GM23248 (cell line): ENCODE measurements at places on chromosomes 7 and 10. TPM values are rescaled to one million over a fixed set of nuclear protein-coding genes. Genes with fewer than 3 reads are reported as not detected.

GRCh38 chr10:70274643-70275042, 9.2 kb downstream of the NPFFR1 start:
- DNase-seq = peak; percentile 77

DNA sequence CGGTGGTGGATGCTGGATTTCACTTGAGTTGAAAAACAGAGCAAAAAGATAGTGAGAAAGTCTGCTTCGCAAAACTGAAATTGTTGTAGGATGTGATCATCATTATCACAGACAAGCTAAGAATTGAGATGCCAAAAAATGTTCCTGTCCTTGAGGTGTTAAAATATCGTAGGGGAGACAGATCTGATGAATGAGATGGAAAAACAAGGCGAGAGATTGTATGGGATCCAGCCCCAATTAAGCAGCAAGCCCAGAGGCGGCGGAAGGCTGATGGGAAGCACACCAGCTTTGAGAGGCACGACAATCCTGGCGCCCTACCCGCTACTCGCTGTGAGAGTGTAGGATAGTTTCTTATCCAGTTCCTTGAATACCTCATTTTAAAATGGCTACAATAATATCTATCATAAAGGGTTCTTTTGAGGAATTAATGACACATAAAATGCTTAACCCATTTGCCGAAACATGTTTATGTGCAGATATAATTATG, 131.1 kb upstream of the PTN start:
- no peak for DNase-seq

Gene BHLHA15
- total RNA-seq = not detected in 2 replicates

Gene ANKRD7
- 0.25 TPM in 1 of 2 replicates, not detected in the other for total RNA-seq

- DNase-seq = no peak
Measured at GRCh38 chr10:131195116-131195515, 116.4 kb downstream of the TCERG1L start.

GRCh38 chr10:109215291-109216075, 707.8 kb downstream of the XPNPEP1 start:
- peak; percentile 9 for DNase-seq

DNA sequence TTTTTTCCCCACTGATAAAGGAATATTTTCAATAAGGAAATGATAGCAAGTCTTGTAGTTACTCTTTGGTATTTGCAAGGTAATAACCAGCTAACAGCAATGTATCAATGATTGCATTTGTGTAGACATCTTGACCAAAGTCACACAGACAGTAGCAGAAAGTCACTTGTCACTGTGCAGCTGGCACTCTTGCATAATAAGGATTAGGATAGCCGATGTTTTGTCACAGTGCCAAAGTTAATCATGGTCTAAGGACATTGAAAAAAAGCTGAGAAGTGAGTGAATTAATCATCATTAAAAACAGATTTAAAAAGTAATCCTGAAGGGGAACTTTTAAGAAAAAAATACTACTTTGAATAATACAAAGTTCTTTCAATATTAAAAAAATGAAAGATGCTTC, 834.3 kb upstream of the C7orf33 start:
- no peak for DNase-seq

Gene ZCCHC24
- total RNA-seq = 30.3 and 34.0 TPM in 2 replicates

DNA sequence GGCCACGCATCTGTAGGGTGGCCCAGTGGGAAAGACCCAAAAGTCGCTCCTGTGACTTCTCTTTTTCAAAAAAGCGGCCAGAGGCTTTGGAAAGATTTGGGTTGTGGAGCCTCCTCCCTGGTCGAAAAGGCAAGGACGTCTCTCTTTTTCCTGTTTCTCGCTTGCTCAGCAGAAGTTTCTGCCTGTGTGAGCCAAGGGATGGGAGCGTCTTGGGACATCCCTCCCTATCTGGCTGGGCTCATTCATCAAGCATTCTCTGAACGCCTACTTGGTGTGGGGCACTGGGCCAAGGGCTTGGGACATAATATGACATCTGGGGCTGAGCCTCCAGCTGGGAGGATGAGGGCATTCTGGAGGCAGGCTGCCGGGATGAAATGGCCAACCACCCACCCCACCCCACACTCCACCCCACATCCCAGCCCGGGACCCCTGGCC, 120.9 kb downstream of the C10orf105 start:
- peak; percentile 89 for DNase-seq

Gene SPDYE2B
- total RNA-seq = not detected in 2 replicates

DNA sequence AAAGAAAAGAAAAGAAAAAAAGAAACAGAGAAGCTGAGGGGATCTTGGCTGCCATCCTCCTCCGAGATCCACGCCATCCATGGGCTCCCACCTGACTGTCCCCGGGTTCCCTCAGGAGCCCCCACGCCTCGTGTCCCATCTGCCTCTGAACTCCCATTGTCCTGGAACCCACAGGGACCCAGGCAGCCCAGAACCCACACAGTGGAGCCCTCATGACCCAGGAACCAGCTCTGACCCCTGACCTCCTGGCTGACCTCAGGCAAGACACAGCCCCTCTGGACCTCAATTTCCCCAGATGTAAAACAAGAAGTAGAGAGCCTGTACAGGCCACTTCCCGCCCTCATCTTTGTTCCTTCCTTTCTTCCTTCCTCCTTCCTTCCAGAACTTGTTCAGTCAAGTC, 40.4 kb downstream of the RASGEF1A start:
- DNase-seq = no peak

DNA sequence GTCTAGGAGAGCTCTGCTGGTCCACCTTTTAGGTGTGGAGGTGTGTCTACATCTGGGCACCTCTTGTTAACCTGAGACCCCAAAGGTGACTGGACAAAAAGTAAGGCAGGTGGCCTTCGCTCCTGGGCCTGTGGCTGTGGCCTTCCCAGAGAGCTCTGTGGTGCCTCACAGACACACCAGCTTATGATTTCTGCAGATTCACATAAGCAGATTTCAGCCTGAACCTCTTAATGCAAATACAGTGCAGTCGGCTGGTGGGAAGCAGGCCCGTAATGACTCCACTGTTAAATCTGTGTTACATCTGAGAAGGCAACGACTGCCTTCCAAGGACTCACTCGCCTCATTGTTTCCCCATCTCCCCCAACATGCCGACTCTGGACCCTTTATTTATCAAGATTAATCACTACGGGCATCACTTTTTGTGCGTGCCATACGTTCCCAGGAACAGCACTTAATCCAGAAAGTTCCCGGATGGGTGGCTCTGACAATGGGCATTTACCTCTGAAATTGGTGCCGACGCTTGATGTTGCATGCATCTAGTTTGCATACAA, 119.8 kb downstream of the EBF3 start:
- DNase-seq = no peak

- DNase-seq = no peak
Measured at GRCh38 chr10:9060314-9060713, 1005.8 kb downstream of the GATA3 start.

GRCh38 chr7:16708980-16709379, 44.6 kb upstream of the TSPAN13 start:
- DNase-seq = peak; percentile 99

Gene GDF2
- total RNA-seq = not detected in 2 replicates

DNA sequence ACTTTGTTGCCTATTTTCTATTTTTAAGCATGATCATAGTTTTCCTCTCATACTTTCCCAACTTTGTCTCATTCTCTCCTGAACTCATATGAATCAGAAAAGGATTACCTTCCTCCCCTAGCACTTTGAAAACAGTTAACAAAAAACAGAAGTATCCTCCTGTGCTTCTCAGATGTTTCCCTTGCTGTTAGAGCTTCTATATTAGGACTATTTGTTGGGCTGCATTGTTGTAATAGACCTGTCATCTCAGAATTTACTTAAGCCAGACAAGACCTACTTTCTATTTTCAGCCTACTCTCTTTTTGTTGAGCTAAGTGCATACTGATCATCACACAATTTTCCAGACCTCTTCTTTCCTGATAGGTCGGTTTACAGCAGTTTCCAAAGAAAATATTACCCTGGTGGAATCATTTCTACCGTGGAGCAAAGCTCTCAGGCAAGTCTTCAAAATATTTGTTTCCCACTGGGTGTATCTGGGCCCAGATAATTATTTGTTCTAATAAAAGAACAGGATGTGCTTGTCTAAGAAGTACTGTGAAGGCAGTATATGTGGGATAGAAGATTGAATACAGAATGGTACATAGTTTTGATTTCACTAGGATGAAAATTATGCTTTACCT, 411.9 kb upstream of the KLF6 start:
- DNase-seq = no peak

Gene TEX36
- 0.76 TPM in 1 of 2 replicates, not detected in the other for total RNA-seq

DNA sequence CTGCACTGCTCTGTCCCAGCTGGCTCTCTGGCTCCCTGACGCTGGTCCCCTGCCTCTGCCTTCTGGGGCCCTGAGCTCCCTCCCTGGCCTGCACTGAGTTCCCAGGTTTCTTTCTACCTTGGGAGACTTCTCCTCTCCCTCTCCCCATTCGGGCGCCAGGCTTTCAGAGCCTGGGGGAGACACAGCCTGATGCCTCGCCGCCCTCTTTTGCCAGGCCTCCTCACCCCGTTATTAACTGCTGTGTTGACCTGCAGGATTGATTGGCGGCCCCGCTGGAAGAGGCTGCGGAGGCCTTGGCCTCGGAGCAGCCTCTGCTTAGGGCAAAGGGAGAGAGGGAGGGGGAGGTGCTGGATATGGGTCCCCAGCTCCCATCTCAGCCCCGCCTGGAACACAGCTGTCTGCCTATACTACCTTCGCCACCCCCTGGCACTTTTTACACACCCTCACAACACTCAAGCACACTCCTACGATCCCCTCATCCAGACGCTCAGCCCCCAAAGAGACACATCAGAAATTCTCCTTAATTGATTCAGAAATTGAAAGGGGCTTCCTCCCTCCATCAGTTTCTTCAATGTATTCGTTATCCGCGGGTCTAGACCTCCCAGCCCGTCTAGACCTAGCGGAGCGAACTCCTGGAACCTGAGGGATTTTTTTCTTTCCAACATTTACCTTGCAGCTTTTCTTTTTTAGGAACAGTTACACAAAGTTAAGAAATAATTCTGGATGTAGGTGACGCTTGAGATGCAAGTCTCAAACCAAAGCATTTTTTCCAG, 7.1 kb upstream of the PAX2 start:
- DNase-seq = no peak

DNA sequence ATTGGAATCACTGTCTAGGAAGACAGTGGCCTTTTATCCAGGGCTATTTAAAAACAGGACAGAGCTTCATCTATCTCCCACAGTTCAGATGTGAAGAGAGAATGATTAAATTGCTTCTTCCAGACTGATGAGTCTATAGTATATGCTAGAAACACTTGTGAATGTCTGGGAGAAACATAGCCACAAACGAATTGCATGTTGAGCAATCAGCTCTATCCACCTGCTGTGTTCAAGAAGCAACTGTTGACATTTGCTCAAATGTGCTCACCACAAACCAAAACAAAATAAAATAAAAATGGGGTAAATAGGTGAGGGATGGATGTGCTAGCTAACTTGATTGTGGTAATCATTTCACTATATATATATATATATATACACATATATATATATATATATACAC, 195.1 kb downstream of the HECW1 start:
- DNase-seq = no peak
